ENCODE measurements at places on chromosomes 5 and 9.

GRCh38 chr5:125835293-125836172 is 587.7 kb upstream of the GRAMD2B start:
- no peak for DNase-seq

DNA sequence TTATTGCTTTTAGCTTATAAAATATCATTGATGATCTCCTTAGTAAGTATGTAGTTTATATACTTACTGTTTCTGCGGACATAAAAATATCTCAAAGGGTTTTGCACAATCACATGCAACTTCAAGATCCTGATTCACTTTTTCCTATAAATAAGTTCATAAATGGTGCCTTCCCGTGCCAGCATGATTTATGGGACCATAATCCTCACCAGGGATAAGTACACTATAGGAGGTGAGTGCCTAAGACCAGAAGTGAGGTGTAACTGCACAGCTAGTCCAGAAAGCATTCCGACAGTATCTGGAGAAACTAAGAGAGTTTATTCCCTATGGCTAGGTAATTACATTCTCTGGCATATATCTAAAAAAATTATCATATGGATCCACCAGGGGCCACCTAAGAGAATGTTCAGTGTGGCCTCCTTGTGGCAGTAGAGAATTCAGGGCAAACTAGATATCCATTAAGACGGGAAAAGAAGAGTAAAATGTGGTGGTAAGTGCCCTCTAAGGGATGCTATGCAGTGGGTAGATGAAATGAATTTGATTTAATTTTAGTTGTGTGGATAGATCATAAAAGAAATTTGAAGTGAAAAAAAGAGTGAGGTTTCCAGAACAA is 402.5 kb upstream of the SLC24A2 start:
- DNase-seq = no peak

DNA sequence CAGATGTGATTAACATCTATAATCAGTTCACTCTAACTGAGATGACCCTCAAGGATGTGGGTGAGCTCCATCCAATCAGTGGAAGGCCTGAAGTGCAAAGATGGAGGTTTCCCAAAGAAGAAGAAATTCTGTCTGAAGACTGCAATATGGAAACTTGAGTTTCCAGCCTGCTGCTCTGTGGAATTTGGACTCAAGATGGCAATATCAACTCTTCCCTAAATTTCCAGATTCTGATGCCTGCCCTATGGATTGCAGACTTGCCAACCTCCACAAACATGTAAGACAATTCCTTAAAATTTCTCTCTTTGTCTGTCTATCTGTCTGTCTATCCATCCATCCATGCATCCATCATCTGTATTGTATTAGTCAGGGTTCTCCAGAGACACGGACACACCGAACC is 85.9 kb downstream of the ICE1 start:
- DNase-seq = no peak

- DNase-seq = no peak
These were observed 189.9 kb downstream of the FBXL7 start for GRCh38 chr5:15689836-15690235.

DNA sequence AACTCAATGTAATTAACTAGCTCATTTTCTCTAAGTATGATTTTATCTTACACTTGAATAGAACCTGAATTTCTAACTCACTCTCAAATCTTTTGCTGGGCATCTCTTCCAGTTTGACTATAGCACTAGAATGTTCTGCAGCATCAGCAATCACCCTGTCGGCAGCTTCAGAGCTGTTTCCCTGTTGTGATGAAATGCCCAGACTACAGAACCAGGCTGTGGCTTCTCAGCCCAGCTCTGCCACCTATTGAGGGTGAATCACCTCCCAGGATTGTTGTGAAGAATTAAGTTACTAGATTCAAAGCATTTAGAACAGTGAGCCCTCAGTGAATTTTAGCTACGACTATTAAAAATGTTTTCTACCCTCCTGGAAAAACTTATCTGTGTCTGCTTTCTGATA is 90.4 kb upstream of the ANKRD55 start:
- no peak for DNase-seq

DNA sequence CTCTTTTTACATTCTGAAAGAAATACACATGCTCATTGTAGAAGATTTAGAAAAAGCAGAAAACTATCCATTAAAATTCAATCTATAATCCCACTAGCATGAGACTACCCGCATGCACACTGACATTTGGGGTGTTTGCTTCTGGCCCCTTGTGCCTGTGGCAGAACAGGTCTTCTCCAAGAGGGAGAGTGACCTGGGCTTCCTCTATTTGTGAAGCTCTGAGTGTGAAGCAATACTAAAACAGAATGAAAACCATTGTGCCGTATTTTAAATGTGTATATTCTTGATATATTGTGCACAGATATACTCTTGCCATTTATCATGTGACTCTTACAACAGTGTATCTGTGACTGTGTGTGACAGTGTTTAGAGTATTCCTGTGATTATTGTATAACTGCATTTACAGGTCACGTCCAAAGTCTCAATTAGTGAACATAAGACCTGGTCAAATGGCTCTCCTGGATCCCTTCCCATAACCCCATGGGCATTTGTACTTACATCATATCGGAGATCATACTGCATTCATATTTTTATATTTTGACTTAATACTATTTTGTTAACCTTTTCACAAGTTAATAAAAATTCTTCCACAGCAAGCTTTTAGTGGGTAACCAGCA is 14.7 kb upstream of the CPEB4 start:
- DNase-seq = no peak

GRCh38 chr5:149521739-149522685 is 29.2 kb downstream of the CSNK1A1 start:
- DNase-seq = no peak

- no peak for DNase-seq
These were observed 8.2 kb downstream of the NDUFA8 start for GRCh38 chr9:122151267-122151828.

DNA sequence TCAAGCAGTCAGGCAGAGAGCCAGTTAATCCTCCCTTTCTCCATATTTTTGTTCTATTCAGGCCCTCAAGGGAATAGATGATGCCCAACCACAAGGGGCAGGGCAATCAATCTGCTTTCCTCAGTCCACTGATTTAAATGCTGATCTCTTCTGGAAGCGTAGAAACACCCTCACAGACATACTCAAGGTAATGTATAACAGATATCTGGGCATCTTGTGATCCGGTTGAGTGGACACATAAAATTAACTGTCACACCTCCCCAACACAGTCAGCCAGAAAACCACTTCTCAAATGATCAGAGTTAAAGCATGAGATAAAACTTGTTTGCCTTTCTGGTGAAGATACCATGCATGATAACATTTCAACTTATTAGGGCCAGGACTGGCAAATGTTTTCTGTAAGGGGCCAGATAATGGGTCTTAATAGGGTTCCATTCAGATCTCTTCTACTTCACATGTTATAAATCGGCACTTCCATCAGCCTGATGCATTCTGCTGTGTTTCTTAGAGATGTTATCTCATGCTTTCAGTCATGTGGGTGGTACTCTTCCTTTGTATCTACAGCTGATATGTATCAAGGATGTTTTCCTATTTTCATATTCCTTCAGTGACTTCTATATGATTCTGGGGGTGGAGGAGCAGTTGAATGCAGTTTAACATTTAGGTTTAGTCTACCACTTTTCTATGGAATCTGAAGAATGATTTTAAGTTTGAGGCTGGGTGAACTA is 58.9 kb upstream of the CNTLN start:
- no peak for DNase-seq

GRCh38 chr5:113682497-113683136 is 169.1 kb downstream of the YTHDC2 start:
- no peak for DNase-seq

- no peak for DNase-seq
These were observed 66.8 kb downstream of the INSYN2B start for GRCh38 chr5:169913479-169913878.

DNA sequence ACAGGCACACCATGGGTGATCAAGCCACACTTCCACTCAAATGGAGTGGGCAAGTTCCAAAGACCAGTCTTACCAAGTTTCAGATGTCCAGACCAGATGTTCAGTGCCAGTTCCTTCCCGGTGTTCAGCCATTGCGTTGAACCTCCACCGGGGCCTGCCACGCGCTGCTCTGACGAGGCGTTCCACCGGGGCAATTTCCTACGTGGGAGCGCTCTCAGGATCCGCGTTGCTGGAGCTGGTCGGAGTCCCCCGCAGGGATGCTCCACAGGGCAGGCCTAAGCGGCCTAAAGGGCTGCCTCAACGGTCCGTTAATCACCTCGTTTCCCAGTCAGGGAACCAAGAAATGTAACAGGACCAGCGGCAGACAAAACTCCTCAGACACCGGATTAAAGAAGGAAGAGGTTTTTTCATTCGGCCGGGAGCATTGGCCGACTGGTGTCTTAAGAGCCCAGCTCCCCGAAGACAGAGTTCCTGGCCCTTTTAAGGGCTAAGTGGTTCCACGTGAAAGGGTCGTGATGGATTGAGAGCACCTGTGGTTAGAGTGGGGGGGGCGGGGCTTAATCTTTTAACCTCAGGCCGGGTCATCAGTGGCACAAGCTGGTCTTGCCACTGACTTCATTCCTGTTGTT is 35.7 kb upstream of the PPP1R26 start:
- DNase-seq = no peak

- no peak for DNase-seq
These were observed 328.4 kb downstream of the PRR16 start for GRCh38 chr5:120792477-120792876.

DNA sequence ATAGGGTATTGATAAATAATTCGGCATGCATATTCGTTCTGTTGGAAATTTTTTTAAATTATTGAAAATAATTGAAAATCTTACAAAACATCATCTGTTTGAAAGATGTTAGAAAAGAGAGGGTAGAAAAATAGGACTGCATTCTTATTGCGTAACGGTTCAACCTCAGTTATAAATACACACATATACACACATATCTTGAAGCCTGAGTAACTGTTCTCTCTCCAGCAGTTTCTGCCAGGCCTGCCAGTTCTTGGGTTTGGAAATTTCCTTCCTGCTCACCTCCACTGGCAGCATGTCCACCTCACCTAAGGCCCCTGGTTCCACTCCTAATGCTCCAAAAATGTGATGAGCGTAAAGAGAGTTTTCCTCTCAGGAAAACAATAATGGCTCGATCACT is 9.1 kb downstream of the SPATA31E1 start:
- DNase-seq = no peak

DNA sequence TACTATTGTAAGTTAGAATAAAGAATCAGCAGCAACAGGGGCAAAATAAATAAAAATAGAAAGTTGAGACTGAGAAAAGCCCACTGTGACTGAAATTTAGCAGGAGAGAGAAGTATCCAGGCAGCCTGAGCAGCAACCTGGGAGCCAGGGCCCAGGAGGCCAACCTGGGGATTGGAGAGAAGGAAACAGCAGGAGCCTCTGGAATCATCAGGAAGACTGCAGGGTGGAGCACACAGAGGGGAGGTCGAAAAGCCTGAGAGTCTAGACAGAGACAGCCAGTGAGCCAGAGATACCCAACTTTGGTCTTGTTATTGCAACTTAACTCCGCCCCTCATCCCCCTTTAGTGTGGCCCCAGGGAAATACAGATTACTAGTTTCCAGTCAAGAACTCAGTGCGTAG is 98.6 kb downstream of the SLC1A3 start:
- DNase-seq = no peak

DNA sequence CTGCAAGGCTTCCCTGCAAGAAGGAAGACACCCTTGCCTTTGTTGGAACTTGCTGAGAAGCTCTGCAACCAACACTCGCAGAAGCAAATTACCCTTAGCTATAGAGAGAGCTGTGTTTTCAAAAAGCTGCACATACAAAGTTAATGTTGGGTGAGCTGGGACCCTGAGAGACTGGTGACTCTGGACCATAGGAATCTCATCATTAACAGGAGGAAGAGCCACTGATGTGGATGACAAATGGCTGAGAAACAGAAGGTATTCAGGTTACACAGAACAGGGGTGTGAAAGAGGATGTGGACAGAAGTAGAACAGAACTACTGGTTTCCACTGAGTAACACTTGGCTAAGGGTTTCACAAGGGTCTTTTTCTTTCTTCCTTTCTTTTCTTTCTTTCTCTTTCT is 493.5 kb downstream of the IRX1 start:
- no peak for DNase-seq

DNA sequence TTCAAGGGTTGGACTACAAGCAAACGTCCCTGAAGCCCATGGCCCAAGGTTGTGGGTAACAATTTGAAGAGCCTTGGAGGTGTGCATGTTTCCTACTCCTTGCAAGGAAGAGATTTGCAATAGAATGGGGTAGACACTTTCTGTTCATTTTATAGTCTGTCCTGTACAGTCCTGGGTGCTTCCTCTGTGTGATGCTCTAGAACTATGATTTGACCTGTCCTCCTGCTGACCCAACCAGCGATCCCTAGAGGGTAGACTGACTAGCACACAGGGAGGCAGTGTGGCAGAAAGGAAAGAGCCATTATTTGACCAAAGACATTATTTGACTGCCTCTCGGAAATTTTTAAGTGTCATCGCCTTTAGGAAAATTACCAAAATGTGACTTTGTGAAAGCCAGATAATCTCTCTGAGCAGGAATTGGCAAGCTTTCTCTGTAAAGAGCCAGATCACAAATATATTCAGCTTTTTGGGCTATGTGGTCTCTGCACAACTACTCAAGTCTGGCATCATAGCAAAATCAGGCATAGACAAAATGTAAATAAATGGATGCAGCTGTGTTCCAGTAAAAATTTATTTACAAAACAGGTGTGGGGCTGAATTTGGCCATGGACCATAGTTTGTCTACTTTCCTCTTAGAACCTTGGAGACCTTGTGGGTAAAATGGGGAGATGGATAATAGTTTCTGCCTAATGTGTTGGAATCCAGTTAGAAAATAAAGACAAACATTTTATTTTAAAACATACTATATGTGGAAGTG is 106.8 kb downstream of the DMRT2 start:
- no peak for DNase-seq

- no peak for DNase-seq
These were observed 33.4 kb upstream of the ARAP3 start for GRCh38 chr5:141715346-141715905.

DNA sequence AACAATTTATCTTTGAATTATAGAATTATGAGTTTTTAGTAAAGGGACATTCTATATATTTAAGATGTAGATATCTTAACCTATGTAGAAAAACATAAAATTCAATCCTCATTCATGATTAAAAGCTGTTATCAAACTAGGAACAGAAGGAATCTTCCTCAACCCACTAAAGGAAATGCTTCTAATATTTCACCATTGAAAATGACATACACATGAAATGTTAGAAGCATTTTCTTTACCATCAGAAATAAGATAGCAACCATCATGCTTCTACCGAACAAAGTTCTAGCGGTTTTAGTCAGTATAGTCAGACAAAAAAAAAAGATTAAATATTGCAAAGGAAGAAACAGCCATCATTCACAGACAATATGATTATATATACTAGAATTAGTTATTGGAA is 32.2 kb downstream of the SHOC1 start:
- DNase-seq = no peak
